Aorta (tissue), 5 donors: ENCODE measurements at places on chromosomes 12 and 14. TPM values are rescaled to one million over a fixed set of nuclear protein-coding genes. Genes with fewer than 3 reads are reported as not detected.

HOXC9 gene
- total RNA-seq, result 2.6 TPM

PIK3C2G gene
- 0.15 TPM for total RNA-seq

TPH2 gene
- total RNA-seq, result not detected

LMO3 gene
- 26.8 TPM for total RNA-seq

CIROP gene
- total RNA-seq, result not detected

LRRIQ1 gene
- 0.99 TPM for total RNA-seq

FAIM2 gene
- total RNA-seq, result 0.58 TPM

REM2 gene
- 0.36 TPM for total RNA-seq

WDR20 gene
- total RNA-seq, result 27.5 TPM

GPRC5A gene
- 36.6 TPM for total RNA-seq
